ENCODE measurements at places on chromosomes 4 and X.
A peak's percentile ranks its signal among the peaks of the same experiment; 100 is the strongest.

DNA sequence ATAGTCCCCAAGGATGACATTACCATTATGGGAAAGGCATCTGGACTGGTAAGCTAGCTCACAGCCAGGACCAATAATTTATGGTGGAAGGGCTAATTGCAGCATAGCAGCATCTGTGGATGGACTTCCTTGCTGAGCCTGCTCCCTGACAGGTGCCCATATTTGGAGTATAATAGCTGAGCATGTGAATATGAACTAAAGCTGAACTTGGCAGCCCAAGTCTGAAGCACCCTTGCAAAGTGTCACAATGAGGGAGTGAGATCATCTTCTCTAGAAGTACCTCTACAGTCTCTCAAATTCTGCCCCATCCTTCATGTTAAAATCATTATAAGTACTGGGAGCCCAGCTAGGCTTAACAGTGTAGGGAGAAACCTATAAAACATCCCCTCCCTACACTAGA lies 128.2 kb upstream of the INPP4B start:
- no peak for DNase-seq

- no peak for DNase-seq
Measured at GRCh38 chr4:32106767-32107166, 1386.6 kb downstream of the PCDH7 start.

DNA sequence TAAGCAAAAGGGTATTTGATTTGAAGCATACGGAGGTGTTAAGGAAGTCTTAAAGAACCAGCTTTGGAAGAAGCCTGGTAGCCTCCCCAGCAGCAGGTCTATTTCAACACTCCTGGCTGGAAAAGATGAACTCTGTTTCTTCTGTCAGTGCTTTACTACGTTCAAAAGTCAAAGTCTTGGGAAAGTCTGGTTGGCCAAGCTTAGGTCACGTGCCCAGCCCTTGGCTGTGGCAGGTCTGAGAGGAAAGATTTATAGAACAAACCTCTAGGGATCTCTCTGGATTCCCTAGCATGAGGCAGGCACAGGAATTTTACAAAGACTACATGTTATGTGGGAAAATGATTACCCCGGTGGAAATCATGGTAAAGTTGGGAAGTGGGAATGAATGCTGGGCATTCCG lies 8.6 kb upstream of the ARHGAP10 start:
- peak; percentile 73 for DNase-seq

DNA sequence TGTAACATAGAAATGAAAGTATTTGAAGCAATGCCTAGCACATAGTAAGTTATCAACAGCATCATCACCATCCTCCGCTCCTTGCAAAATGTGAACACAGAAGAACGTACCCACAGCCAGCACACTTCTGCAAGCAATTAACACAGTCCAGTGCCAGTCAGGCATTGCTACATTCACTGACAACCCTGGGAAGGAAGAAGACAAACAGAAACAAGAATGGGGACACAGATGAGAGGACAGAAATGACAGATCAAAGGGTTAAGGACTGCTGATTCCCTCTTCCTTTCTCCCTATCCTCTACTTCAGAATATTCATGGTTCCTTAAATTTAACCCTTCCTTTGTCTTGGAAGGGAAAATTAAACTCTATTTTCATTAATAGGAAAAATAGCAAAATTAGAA lies 53.1 kb downstream of the CHM start:
- DNase-seq = no peak

DNA sequence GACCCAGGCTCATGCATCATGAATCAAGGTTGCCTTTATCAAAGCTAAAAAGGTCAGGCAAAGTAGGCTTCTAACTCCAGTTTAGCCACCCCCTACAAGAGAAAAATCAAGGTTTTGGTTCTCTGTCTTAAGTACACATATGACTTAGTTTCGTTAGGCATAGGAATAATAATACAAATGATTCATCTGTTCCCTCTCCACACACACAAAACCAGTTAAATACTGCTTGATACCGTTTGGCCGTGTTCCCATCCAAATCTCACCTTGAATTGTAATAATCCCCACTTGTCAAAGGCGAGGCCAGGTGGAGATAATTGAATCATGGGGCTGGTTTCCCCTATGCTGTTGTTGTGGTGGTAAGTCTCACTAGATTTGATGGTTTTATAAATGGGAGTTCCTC lies 226.2 kb downstream of the HS6ST2 start:
- no peak for DNase-seq

DNA sequence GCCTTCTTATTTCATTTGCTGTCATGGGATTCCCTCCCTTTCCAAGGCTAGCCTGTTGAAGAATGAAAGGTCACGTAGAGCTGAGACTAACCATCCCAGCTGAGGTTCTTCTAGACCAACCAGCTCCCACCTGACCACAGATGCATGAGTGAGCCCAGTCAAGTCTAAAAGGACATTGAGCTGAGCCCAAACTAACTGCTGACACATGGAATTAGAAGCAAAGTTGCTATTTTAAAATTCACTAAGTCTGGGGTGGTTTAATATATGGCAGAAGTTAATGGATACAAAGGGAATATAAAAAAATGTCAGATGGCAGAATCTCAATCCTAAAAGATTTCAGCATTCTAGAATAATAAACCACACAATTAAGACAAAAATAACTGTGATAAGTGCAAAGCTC lies 118.9 kb upstream of the RASGEF1B start:
- DNase-seq = no peak

DNA sequence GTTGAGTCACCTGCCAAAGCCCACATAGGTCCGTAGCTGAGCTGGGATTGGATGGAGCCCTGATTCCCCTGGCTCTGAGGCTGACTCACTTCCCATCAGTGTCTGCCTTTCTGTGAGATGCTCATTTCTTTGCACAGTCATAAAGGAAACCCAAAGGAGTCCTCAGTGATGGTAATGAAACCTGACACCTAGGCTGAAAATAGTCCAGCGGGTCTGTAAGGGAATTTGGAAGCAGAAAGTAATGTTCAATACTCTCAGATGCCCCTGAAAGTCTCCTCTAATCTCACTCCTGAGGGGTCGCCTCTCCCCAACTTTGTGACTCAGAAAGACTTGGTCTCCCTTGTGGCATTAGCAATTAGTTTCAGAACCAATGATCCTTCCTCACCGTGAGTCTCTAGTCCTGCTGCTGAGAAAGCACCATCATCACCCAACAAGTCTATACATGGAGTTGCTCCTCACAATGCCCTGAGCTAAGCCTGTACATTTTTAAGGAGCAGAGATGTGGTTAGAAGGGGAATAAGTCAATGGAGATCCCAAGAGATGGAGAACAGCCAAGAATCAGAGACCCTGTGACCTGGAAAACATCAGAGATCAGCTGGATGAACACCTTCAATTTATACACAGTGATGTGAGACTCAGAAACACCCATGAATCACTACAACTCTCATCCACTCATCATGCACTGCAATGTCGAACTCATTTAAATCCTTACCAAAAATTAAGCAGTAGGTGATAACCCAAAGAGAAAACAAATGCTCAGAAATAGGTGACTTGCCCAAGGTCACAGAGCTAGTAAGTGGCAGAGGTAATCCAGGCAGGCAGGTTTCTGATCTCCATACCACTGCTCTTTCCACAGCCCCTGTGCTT lies 219.0 kb upstream of the CPEB2 start:
- DNase-seq = peak; percentile 51

GRCh38 chr4:7388627-7389026 lies 46.1 kb downstream of the PSAPL1 start:
- no peak for DNase-seq

DNA sequence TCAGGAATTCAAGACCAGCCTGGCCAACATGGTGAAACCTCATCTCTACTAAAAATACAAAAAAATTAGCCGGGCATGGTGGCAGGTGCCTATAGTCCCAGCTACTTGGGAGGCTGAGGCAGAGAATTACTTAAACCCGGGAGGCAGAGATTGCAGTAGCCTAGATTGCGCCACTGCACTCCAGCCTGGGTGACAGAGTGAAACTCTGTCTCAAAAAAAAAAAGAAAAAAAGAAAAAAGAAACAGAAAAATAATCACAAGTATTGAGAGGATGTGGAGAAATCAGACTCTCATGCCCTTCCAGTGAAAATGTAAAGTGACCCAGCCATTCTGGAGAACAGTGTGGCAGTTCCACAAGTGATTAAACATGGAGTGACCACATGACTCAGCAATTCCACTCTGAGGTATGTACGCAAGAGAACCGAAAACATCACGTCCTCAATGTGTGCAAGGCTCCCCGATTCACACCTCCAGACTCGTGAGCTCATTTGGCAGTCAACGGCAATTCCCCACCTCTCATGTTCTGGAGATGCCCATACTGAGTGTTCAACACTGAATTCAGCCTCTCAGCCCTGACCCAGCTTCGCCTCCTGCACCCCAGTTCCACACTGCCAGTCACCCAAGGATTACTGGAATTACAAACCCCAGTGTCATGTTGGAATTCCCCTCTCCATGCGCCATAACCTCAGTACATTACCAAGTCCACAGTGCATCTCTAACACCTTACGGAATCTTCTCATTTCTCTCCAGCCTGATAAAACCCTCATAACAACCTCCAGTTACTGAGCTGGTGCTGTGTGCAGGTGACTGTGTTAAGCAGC lies 21.1 kb downstream of the ACOX3 start:
- DNase-seq = no peak

DNA sequence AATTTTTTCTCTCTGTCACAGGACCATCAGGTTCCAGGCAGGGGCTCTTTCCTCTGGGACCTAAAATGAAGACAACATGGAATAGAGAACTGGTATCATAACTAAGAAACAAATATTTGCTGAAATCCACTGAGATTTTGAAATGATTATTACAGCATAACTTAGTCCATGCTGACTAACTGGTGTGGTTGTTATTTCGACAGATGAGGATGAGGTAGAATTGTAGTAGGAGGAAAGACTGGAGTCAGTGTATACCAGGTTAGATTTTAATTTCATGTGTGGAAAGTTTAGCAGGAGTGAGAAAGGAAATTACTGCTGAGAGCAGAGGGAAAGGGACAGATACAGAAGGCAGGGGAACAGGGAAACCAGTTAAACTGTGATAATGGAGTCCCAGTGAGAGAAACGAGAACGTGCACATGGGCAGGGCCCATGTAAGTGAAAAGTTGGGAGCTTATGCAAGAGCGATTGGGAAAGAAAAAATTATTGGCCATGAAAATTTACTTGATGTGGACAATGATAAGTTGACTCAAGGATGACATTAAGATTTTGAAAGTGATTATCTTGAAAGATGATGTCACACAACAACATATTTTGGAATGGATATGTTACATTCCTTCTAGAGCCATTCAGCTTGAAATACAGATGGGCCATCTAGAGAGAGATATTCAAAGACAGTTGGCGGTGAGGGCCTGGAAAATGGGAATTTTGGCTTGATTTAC lies 98.7 kb upstream of the DDIT4L start:
- DNase-seq = no peak

GRCh38 chrX:67648361-67648760 lies 104.5 kb downstream of the AR start:
- DNase-seq = peak; percentile 0

DNA sequence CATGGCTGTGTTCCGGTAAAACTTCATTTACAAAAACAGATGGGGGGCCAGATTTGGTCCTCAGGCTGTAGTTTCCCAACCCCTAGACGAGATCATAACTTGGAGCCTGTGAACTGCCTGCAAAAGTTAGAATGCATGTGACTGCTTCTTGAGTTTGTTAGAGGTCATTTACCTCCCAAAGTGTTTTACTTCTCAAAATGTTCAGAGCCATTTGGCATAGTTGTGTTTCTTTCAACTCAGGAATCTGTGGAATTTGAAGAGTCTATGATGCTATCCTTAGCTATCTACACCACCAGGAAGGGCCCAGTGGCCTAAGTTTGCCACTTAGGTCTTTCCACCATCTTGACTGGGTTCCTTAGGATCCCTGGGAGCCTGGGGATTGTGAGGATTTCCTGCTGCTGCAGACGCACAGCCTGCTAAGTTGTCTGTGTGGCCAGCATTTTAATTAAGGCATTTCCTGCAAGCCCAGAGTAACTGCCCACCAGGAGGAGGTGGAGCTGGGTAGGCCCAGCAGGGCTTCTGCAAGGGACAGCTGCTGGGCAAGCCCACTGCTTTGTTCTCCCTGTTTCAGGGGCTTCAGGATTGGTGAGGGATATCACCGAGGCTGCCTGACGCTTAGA lies 53.1 kb downstream of the CCNI start:
- DNase-seq = peak; percentile 95

DNA sequence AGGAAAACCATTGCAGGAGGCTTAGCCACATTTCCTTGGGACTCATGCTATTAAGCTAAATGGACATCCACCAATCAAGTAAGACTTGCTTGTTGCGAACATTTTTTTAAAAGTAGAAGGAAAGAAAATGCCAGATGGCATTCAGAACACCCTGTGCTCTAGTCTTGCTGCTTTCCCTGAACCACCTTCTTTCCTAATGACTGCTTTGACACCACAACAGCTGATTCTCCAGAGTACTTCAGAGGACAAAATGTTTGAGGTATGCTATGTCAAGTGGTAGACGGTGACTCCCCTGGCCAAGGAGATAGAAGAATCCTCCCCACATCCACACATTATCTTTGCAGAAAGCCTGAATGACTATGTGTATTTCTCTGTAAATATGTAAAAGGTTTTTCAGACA lies 65.4 kb downstream of the ANK2 start:
- DNase-seq = no peak

DNA sequence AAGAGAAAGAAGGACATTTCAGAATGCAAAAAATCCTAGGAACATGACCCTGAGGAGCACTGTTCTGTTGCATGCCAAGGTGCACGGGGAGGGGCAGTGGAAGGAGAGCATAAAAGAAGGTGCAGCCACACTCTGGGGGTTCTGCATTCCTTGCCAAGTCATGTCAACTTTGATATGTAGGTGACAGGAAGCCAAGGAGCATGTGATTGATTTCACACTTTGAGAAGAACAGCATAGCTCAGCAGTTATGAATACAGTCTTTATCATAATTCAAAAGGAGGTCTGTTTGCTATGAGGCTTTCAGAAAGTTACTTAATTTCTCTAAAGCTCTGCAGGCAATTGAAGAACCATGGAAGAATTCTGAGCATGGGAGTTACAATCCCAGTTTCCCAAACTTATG lies 50.6 kb downstream of the SCFD2 start:
- no peak for DNase-seq

DNA sequence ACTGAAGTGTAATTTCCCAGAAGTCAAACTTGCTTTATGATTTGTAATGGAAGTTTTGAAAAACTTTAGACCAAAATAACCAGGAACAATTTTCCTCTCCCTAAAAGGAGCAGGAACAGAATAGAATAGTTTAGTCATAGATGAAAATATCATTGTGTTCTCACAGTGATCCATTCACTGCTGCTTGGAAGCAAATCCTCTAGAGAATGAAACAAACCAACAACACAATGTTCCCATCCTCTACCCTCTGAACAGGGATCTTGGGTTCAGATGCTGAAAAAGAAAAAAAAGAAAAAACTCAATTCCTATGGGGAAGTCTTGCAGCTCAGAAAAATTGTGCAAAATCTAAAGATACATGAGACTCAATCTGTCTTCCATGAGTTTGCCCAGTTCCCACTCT lies 12.2 kb downstream of the DSPP start:
- no peak for DNase-seq

DNA sequence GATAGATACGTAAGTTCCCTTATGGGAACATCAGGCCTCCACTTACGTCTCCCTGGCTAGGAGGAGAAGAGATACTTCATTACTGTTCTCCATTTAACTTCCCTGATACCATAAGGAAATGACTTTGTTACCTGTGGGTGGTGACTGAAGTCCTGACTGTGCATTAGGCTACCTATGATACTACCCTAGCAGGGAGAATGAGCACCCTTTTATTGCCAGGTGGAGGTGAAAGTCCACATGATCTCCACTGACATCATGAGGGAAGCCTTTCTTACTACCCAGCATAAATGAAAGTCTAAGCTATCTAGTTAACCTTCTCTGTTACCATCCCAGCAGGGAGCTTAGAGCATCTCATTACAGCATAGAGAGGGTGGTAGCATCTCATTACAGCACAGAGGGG lies 24.4 kb upstream of the LAMTOR3 start:
- DNase-seq = no peak

- DNase-seq = no peak
Measured at GRCh38 chrX:85454295-85454694, 74.8 kb upstream of the POF1B start.

All from fibroblast of skin of scalp (primary cell).